ENCODE measurements at places on chromosomes 1 and 21.
A peak's percentile ranks its signal among the peaks of the same experiment; 100 is the strongest.

GRCh38 chr1:1281533-1282321 lies 1.5 kb downstream of the SCNN1D start:
- no peak for DNase-seq

GRCh38 chr1:160669802-160670201 lies 23.0 kb upstream of the SLAMF1 start:
- DNase-seq, result no peak

- no peak for DNase-seq
Measured at GRCh38 chr1:34800214-34800613, 7.4 kb downstream of the GJA4 start.

- peak; percentile 45 for DNase-seq
Measured at GRCh38 chr1:228101994-228102790, 933 bp downstream of the C1orf35 start.

DNA sequence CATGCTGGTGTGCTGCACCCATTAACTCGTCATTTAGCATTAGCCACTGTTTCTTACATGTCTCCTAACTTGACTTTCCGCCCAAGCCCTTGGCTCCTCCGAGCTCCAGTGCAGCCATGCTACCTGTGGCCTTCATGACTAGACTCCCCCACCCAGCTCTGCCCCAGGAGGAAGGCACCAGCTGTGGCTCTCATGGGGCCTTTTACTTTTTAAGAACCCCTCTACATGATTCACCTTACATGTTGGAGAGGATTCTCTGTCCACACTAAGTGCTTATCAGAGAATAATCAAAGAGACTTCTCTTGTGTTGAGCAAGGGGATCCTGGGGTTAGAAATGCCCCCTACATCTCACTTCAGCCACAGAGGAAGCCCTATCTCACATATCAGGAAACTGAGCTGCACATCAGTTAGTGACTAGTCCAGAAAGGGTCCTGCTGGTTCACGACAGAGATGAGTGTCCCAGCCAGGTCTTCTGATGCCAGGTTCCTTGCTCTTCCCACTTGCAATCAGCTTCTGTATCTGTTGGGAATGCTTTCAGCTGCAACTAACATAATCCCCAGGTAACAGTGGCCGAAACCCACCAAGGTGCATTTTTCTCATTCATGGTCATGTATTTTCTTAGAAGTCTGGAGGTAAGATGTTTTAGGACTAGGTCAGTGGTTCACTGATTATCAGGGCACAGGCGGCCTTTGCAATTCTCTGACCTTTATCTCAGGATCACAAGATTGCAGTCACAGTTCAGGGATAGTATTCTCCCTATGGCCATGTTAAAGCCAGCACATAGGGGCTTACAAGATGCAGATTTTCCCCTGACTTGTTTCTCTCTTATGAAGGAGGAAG lies 45.9 kb downstream of the KLHDC7A start:
- no peak for DNase-seq

GRCh38 chr1:109873278-109874175 lies 37.1 kb upstream of the CSF1 start:
- DNase-seq, result no peak

DNA sequence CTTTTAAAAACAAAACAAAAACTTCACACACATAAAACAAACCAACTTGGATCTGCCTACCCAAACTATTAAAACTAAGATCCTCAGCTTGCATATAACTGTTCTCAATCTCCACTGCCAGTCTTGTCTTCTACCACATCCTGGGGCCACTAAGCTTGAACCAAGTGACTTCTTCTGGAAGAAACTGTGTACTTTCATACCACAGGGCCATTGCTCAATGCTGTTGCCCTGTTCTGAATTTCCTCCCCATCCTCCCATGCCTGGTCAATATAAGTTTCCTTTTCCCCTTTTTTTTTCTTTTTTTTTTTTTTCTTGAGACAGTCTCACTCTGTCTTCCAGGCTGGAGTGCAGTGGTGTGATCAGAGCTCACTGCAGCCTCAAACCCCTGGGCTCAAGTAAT lies 109.9 kb downstream of the KIAA0319L start:
- DNase-seq, result no peak

DNA sequence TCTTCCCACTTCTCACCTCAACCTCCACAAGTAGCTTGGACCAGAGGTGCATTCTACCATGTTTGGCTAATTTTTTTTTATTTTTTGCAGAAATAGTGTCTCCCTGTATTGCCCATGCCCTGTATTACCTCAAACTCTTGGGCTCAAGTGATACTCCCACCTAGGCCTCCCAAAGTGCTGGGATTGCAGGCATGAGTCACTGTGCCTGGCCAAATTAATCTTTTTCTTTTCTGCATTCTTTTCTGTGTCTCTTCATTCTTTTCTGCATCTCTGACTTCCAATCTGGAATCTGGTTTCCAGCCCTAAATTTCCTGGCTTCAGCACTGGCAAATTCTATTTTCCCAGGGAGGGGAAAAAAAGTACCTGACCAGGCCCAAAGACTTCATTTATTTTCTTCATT lies 31.2 kb upstream of the TACSTD2 start:
- no peak for DNase-seq

- no peak for DNase-seq
Measured at GRCh38 chr1:94321662-94322061, 84.3 kb upstream of the ARHGAP29 start.

Measured in neural crest cell (in vitro differentiated cells).